ENCODE measurements at places on chromosomes 7 and 10.

- DNase-seq: peak; percentile 83
Observed at GRCh38 chr7:74061840-74062539, 21.6 kb upstream of the LIMK1 start.

GRCh38 chr7:43332193-43332796 is 219.8 kb downstream of the HECW1 start:
- DNase-seq: no peak

- no peak for DNase-seq
Observed at GRCh38 chr10:24249829-24250415, 41.0 kb downstream of the KIAA1217 start.

GRCh38 chr10:125629758-125630376 is 53.1 kb downstream of the TEX36 start:
- DNase-seq: no peak
